K562 (cell line): ENCODE measurements at places on chromosomes 5 and 9.
A peak's percentile ranks its signal among the peaks of the same experiment; 100 is the strongest.

DNA sequence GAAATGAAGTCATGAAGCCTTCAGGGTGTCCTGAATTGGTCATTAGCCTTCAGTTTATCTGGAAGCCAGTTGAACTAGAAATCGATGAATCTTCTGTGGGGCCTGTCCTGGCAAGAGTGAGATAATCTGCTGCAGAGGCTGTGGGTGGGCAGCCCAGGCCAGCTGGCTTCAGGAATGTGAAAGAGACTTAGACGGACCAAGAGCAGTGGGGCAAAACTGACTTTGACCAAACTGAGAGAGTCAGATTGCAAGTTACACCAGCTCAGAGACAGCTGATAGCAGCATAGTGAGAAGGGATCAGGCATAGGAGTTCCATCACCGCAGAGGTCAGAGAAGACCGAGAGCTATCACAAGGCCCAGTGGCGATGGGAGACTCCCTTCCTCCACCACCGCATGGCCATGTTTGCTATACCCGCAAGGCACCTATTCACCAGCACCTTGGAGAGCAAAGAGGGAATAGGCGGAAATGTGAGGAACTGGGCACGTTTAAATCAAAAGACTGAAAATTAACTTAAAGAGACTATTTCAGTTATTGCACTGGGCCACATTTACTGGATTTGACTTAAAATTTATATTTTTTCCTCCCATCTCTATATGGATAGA lies 50.0 kb upstream of the GLIS3 start:
- no peak for DNase-seq

- DNase-seq: no peak
Observed at GRCh38 chr5:63602971-63603370, 359.3 kb downstream of the HTR1A start.

- no peak for DNase-seq
Observed at GRCh38 chr9:95429096-95429495, 87.7 kb downstream of the PTCH1 start.

DNA sequence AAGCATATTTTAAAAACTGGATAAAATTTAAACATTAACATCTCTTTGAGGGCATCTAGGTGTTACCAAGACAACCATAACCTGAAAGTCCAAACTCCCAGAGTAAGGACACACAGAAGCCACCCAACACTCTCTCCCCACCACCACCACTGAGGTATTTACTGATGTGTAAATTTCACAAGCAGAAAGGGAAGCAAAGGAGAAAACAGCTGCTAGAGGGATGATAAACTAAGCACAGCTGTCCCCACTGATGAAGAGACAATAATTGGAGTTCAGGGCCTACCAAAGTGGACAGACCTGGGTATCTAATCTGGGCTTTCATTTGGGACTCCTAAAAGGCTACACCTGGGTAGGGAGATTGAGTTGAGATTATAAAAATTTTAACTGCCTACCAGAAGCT lies 63.6 kb downstream of the FRMD3 start:
- no peak for DNase-seq

GRCh38 chr9:10700291-10700690 lies 87.5 kb upstream of the PTPRD start:
- DNase-seq: no peak

DNA sequence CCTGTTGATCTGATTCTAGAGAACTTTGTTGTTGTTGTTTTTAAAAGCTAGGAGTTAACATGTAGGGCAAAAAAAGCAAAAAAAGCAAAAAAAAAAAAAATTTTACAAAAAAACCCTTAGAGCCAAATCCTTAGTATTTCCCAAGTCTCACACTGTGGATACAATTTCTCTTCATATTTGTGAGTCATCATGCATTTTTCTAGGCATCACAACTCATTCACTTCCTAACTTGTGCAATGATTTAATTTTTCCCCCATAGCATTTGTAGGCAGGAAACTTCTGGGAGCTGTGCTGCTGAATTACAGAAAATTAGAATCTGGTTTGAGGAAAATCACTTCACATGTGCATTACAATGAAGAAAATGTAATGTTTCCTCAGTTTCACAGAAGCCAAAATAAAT lies 91.9 kb downstream of the MARCHF3 start:
- DNase-seq: no peak

- peak; percentile 25 for DNase-seq
Observed at GRCh38 chr5:169667896-169668674, 31.0 kb downstream of the DOCK2 start.

- DNase-seq: no peak
Observed at GRCh38 chr5:64210866-64211265, 45.2 kb downstream of the RNF180 start.

DNA sequence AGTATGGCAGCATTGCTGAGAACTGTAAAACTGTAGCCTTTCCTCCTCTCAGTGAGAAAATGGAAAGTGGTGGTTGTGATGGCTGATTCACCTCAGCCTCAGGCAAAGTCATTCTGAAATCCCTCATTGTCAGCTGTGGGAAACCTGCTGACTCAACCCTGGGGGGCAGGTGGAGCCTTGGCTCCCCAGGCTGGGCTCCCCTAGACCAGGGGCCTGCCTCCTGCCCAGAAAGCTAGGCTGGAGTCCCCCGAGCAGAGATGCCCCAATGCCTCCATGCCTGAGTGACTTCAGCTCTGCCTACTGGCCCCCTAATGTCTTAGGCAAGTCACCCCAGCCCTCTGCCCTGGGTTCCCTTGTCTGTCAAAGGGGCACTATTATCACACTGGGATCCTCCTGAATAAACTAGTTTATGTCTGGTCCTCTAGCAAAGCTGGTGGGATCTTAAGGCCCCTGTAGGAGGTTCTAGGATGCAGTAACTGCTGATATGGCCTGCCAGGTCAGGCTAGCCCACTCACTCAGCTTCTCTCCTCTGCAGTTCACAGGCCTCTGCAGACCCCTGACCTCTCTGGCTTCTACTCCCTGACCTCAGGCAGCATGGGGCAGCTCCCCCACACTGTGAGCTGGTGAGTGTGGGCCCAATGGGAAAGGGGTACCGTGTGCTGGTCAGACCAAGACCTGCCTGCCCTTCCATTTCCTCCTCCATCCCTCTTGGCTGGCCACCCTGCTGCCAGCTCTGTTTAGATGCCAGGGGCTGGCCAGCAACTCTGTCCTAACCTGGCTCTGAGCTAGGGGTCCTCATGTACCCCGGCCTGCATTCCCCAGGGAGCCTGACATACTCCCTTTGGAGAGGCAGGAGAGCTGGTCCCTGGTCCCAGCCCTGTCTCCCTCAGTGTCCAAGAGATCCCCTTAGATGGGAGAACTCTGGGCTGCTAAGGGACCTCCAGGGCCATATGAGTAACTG lies 24.2 kb downstream of the TCF7 start:
- no peak for DNase-seq

GRCh38 chr5:88813244-88813643 lies 69.7 kb downstream of the MEF2C start:
- DNase-seq: no peak

GRCh38 chr5:66904189-66904588 lies 292.4 kb downstream of the CD180 start:
- DNase-seq: no peak

GRCh38 chr5:177194268-177194667 lies 60.7 kb downstream of the NSD1 start:
- DNase-seq: no peak

GRCh38 chr9:14542071-14542470 lies 151.2 kb downstream of the ZDHHC21 start:
- no peak for DNase-seq

GRCh38 chr5:168714046-168714445 lies 134.9 kb upstream of the PANK3 start:
- DNase-seq: no peak

DNA sequence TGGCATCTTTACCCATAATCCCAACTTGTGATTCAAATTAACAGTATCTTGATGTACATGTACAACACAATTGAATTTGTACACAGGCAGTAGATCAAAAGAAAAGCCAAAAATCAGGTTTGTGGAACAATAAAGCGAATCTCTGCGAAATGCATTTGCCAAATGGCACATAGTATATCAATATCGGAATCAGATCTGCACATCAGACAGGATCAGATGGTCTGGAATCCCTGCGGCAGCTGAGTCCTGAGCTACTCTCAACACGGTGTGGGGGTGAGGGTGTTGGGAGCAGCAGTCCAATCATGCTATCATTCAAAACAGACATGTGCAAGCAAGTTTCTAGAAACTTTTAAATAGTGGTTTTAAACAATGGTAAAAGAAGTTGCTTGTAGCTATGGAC lies 358.3 kb downstream of the SEMA5A start:
- DNase-seq: no peak

DNA sequence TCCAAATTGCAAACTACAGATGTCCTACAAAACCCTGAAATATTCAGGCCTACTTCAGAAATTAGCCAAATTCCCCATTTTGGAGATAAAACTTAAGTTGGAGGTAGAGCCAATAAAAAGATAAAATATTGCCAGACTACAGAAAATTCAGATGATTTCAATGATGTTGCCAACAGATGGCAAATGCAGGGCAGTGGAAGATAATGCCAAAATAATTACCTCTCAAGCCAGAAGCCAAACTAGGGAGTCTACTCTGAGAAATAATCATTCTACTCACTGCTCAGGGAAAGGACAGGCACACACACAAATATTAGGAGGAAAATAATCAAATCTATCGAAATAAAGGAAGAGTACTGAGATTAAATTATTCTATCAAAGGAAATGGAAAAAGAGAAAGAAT lies 347.5 kb upstream of the CCNG1 start:
- no peak for DNase-seq

DNA sequence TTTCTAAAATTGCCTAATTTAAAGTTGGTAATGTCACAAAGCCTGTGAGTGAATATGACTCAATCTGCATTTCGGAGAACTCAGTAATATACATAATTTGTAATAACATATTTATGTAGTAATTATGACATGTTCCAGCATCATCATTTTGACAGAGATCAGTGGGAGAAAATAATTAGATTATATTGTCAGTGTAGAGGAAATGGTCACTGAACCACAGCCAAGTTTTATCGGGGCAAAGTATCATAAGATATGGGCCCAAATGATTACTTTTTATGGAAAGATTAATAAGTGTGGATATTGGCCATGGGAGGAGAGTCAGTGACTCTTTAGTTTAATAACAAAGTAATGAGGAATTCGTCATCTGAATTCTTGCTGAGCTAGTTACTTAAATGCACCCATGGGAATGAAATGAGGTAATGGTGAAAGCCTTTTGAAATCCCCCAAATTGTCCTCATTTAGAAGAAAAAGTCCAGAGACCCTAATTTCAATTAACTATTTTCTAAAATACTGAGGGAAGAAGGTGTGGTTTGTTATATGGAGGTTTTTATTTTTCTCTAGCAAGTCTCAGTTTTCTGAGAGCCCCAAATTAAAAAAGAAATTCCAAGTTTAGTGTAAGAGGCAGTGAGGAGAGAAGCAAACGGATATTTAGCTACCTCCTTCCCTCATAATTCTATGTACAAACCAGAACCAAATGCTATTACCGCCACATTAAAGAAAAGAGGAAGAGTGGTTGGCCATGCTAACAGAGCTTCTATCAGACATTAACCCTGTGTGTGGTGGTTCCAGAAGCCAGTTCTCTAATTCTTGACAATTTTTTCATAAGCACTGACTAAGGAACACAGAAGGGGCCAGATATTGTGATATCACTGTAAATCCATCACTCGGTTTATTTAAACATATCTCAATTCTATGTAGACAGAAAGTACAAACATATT lies 37.7 kb upstream of the MRPS30 start:
- no peak for DNase-seq

DNA sequence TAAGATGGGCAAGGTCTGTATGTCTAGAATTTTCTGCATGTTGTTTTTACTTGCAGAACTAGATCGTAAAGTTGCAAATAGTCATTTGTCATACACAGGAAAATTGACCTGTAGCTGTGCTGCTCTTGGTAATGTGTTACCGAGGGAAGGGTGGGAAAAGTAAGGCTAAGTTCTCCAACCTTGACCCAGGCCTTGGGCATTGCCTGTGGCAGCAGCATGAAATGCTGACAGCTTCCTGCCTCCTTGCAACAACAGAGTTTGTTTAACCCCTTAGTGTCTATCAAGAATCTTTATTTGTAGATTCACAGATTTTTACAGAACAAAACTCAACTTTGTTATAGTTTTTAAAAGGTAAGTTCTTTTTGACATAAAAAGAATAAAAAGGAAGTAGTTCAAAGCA lies 48.3 kb downstream of the ERCC6L2 start:
- no peak for DNase-seq

DNA sequence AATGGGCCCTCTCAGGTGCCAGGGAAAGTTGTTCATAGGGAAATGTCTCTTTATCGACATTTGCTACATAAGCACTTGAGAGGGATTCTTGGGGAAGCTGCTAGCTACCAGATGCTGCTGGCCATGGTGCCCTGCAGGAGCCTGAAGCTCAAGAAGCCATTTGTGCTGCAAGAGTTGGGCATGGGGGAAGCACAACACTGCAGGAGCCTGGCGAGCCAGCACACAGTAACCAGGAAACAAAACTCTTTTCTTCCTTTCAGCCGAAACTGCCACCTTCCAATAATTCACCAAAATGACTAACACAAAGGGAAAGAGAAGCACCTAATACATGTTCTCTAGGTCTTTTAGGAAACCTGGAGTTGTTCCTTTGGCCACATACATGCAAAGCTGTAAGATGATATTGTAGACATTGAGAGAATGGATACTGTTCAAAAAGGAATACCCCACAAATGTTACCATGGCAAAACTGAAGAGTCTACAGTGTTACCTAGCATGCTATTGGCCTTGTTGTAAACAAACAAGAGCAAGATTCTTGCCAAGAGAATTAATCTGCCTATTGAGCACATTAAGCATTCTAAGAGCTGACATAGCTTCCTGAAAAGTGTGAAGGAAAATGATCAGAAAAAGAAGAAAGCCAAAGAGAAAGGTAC lies 26.1 kb upstream of the LARP1 start:
- no peak for DNase-seq

DNA sequence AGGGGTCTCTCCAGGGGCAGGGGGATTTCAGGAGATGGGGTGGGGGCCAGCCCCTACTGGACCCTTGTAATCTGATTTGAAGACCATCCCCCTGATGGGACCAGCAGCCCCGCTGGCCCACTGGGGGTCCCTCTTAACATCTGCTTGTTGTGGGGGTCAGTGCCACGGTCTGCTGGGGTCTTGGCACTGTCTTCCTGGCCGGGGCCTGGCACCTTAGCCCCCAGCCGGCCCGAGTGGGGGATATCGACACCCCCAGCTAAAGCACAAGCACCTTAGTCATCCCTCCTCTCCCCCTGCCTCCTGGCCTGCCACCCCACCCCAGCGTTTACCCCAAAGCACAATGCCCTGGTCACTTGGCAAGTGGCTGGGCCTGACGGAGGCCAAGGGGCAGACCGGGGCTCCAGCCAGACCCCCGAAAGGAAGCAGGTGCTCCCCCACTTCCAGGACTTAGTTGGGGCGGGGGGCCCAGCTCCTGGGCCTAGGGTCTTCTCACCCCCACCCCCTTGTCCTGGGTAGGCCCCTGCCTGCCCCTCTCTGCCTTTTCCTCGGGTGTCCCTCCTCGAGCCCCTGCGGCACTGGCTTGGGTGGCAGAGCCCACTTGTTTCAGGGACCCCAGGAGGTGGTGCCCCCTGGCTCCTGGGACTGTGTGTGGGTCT lies 1.4 kb upstream of the NFX1 start:
- DNase-seq: no peak

GRCh38 chr5:32949286-32949970 lies 238.3 kb downstream of the NPR3 start:
- DNase-seq: no peak
